ENCODE measurements at places on chromosomes 6 and 20.

DNA sequence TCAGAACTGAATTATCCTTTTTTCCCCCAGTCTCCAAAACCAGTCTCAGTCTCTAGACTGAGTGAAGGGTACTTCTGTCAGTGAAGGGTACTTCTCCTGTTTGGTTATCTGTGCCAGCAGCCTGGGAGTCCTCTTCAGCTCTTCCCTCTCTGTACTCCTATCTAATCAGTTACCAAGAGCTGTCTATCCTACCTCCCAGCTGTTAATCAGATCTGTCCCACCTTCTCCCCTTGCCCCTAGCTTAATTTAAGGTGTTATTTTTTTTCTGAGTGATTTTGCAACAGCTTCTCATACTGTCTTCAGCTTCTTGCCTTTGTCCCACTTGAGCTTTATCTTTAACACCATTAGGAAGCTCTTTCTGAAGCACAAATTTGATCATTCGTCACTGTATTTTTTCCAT lies 491.9 kb upstream of the SOX4 start:
- DNase-seq, result no peak

- DNase-seq, result peak; percentile 86
Measured at GRCh38 chr6:155171109-155171746, 92.6 kb upstream of the CLDN20 start.

- DNase-seq, result no peak
Measured at GRCh38 chr20:14830899-14831298, 493.5 kb upstream of the FLRT3 start.

DNA sequence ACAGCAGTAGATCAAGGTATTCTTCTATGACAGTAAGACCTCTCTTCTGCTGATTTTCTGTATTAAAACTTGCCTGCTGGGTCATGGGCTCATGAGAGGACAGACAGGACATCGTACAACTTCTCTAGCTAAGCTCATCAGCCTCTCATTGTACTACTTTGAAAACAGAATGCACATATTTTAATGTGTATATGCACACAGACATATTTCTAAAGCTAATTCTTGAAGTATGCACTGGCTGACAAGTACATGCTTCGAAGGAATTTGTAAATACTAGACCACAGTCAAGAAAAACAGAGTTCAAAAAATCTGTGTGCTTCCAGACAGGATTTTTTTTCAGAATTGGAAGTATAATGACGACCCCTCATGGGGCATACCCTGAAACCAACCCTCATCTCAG lies 81.7 kb upstream of the CD83 start:
- no peak for DNase-seq

DNA sequence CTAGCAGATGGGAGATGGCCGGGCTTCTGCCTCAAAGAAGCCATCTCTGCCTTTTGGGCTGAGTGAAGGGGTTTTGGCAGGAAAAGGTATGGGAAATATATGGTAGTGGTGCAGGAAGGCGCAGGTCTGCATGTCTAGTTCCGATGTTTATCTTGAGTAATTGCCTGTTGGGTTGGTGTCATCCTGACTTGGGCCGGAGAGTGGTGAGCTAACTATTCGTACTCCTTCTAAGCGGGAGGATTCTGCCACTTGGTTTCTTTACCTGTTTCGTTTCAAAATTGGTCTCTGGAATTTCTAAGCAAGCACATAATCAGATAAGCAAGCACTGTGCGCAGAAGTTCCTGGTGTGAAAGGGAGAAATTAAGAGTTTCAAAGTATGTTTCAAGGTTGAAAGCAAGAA lies 229.6 kb downstream of the SAMD5 start:
- DNase-seq, result no peak

GRCh38 chr20:2698912-2699311 lies 6.3 kb downstream of the EBF4 start:
- DNase-seq, result no peak

- DNase-seq, result no peak
Measured at GRCh38 chr6:6386010-6386409, 65.5 kb upstream of the F13A1 start.

GRCh38 chr6:18463429-18463828 lies 76.3 kb downstream of the RNF144B start:
- no peak for DNase-seq

GRCh38 chr6:16104624-16105433 lies 24.1 kb upstream of the MYLIP start:
- no peak for DNase-seq

DNA sequence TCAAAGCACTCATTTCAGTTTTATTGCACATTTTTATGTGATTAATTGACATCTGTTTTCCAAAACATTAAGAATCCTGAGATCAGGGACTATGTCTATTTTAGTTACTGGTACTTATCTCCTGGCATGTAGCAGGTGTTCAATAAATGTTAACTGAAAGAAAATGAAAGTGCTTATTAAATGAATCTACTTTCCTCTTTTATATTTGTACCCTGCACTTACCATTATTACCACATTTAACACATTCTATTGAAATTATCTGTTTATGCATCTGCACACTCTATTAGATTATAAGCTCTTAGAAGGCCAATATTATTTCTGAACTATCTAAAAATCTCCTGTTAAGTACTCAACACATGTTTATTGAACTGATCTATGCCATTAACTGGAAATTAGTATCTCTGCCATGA lies 131.9 kb downstream of the EPM2A start:
- no peak for DNase-seq

GRCh38 chr6:157539421-157539822 lies 158.4 kb downstream of the ZDHHC14 start:
- no peak for DNase-seq

- DNase-seq, result no peak
Measured at GRCh38 chr6:42341771-42342553, 109.8 kb downstream of the TRERF1 start.

- DNase-seq, result no peak
Measured at GRCh38 chr20:1489764-1490436, 1.3 kb downstream of the SIRPB2 start.

DNA sequence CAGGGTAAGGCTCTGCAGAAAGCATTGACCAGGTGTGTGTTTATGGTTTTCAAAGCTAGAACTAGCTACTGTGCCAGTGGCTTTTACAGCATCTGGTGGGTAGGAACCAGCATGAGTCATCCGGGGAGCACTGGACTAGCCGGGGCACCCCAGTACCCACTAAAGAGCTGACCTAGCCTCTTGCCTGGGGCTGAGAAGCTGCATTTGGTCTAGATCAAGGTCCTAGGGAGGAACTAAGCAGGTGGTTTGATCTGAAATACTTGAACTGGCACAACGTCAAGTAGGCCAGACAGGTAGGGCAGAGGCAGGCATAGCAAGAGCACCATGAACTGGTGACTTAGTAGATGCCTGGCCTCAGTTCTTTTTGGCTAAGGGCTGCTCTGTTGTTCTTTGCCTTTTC lies 109.8 kb upstream of the PTPRK start:
- no peak for DNase-seq

- DNase-seq, result no peak
Measured at GRCh38 chr6:56541030-56541600, 101.6 kb downstream of the DST start.

- peak; percentile 56 for DNase-seq
Measured at GRCh38 chr6:149031859-149032598, 285.2 kb downstream of the UST start.

- DNase-seq, result no peak
Measured at GRCh38 chr20:58705208-58705926, 12.8 kb downstream of the NPEPL1 start.

GRCh38 chr20:57380081-57380750 lies 11.0 kb upstream of the RBM38 start:
- DNase-seq, result no peak

DNA sequence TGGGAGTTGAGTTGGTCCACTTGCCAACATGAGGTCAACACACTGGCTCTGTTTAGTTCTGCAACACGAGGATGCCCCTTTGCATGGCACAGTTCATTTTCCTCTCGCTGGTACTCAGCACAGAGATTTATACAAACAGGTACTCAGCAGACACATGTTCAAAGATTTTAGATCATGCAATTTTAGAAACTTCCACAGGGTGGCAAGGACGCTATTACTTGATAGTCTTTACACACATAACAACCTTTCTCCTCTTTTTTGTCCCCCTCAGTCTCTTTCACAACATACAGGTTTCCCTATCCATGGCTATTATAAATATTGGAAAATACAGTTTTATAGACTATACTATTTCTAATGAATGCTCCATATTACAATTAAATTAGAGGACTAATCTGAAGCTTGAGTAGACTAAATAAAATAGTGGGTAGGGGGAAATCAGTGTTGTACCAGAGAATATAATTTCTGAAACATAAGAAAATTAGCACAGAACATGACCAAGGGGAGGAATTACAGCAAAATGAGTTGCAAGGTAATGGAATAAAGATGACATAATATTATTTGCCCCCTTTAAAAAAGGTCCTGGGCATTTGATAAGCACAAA lies 331.8 kb upstream of the BTBD3 start:
- DNase-seq, result no peak

DNA sequence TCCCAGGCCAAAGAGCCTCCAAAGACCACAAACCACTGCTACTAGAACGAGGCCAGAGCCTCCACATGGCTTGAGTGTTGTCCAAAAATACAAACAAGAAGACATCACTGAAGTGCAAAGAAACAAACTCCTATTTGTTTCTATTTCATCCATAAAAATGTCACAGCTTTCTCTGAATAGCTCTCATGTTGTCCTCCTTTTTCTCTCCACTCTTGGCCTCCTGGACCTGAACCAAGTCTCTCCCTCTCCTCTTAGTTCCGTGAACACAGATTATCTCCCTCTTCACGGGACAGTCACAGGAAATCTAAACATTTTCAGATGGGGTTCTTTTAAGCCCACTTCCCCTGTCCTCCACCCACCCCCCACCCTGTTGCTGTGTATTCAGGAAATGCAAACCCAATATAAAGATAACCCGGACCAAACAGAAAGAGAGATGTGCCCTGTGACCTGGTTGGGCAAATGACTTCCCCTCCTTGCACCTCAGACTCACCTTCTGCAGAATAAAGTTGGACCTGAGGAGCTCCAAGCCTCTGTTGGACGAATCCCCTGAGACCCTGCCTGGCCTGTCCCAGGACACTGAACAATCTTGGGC lies 75.8 kb upstream of the MRPS10 start:
- DNase-seq, result no peak

Data from stimulated activated CD4-positive, alpha-beta T cell treated with anti-CD3 and anti-CD28 coated beads, Interleukin-2, amount 100 ng/mL, for 24 hours (primary cell).